ENCODE measurements at places on chromosomes 7 and 10. TPM values are rescaled to one million over a fixed set of nuclear protein-coding genes. Genes with fewer than 3 reads are reported as not detected.

ZNF503 gene
- 36.2 TPM for total RNA-seq

DIP2C gene
- total RNA-seq: 17.3 TPM

NAT16 gene
- total RNA-seq: not detected

- H3K36me3 ChIP-seq: no peaks in the 10 kb centered on the region
- no peak overlapping the region for H3K4me3 ChIP-seq
- no peak for DNase-seq
- H3K4me1 ChIP-seq: peaks cover 17% of the 10 kb centered on the region
- no peak overlapping the region for H3K27ac ChIP-seq
Observed at GRCh38 chr10:133525444-133525843, 1.7 kb upstream of the CYP2E1 start.

- H3K27me3 ChIP-seq: no peaks in the 10 kb centered on the region
- no peak overlapping the region for H3K27ac ChIP-seq
- no peak overlapping the region for H3K4me3 ChIP-seq
- DNase-seq: no peak
- no peaks in the 10 kb centered on the region for H3K4me1 ChIP-seq
Observed at GRCh38 chr10:1938317-1938716, 201.0 kb upstream of the ADARB2 start.

- no peaks in the 10 kb centered on the region for H3K27me3 ChIP-seq
- H3K4me3 ChIP-seq: no peak overlapping the region
- H3K36me3 ChIP-seq: no peaks in the 10 kb centered on the region
- no peak for DNase-seq
- H3K4me1 ChIP-seq: no peaks in the 10 kb centered on the region
- no peak overlapping the region for H3K27ac ChIP-seq
Observed at GRCh38 chr10:30398788-30399187, 35.2 kb upstream of the MAP3K8 start.

- H3K27ac ChIP-seq: no peak overlapping the region
- no peak overlapping the region for H3K4me3 ChIP-seq
- no peaks in the 10 kb centered on the region for H3K27me3 ChIP-seq
- H3K36me3 ChIP-seq: no peaks in the 10 kb centered on the region
Observed at GRCh38 chr7:44284216-44284615, 41.2 kb downstream of the CAMK2B start.

GRCh38 chr10:61487506-61487905 lies 34.3 kb upstream of the TMEM26 start:
- no peaks in the 10 kb centered on the region for H3K36me3 ChIP-seq
- no peak for DNase-seq
- no peak overlapping the region for H3K4me3 ChIP-seq
- H3K27me3 ChIP-seq: no peaks in the 10 kb centered on the region
- H3K4me1 ChIP-seq: peaks cover 6% of the 10 kb centered on the region

DNA sequence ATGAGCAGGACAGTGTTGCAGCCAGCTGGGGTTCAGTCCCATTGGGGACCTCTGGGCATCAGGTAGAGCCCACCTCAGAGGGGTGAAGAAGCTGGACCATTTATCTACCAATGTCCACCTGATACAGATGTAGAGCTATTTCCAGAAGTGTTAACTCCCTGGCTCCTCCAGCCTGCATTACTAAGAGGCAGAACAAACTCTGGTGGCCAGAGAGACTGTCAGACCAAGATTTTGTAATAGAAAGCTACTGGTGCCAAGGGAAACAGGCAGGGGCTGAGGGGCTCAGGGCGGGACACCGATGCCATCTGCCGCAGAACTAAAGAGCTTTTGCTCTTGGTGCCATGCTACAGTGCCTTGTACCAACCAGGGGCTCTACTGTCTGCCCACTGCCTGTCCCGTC lies 268.2 kb upstream of the HABP2 start:
- no peak overlapping the region for H3K27ac ChIP-seq
- H3K36me3 ChIP-seq: no peaks in the 10 kb centered on the region
- no peak overlapping the region for H3K4me3 ChIP-seq
- H3K4me1 ChIP-seq: no peaks in the 10 kb centered on the region
- no peak for DNase-seq
